Activated CD4-positive, alpha-beta T cell treated with anti-CD3 and anti-CD28 coated beads, Interleukin-2, amount 50 U/mL, for 16 hours (primary cell): ENCODE measurements at places on chromosomes 5 and 9.

DNA sequence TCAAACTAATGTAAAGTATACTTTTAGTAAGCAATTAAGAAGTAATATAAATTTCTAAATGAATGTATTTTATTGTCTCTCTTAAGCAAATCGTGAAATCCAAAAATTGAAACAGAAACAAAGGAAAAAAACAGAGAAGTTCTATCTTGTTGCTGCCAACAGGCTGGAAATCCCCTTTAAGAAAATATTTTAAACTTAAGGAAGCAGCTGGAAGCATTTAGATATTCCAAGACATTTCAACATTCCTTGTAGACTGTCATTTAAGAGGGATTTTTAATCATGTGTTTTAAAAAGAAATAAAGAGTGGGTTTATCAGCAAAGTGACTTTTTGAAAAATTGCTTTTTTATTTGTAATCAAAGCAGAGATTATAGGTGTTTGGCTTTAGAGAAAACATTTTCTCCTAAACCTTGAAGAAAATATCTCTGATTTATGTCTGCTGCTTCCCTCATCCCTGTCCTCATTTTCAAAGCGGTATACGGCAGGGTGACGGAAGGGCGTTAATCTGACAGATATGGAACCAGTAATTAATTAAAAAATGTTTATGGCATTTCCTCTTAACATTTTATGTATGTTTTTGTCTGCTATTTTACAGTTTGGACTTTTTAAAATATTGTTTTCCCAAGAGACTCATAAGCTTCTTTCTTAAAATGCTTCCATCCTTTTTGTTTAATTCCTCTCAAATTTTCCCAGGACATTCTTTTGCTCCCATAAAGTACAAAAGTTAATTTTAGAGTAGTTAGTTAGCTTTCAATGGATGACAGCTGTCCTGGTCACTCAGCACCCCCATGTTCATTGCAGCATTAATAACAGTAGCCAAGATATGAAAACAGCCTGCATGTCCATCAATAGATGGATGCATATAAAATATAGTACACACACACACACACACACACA, 245.6 kb downstream of the LURAP1L start:
- no peak for DNase-seq

GRCh38 chr5:3889412-3890142, 293.9 kb downstream of the IRX1 start:
- no peak for DNase-seq

DNA sequence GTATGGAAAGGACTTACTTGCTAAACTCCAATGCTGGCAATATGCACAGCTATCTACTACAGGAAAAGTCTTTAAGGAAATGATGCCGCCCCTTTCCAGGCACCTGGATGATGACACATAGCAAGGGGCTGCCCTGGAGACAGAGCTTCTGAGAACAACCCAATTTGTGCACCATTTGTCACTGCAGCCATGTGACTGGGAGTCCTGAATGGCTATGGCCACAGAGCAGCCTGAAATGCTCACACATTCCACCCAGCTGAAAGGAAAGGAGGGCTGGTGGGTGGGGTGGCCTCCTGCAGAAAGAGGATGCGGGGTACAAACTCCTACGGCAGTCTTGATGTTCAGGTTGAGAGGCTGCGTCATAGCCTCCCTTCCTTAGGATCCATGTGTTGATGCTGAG, 70.1 kb upstream of the FSTL4 start:
- no peak for DNase-seq

DNA sequence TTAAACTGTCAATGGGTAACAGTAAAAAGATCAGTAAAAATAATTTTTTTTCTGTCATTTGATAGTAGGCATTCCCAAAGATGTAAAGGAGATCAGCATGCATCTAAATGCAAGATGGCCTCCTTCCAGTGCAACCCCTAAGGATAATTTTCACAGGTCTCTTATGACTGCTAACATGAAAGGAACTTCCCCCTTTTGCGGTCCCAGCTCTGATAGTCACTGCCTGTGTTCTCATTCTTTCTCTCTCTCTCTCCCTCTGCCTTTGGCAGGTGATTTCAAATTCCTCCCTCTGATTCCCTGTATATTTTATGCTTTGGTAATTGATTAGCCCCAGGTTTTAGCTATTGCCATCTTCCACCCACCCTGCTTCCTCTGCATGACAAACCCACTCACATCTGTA, 8.9 kb downstream of the SPINK14 start:
- no peak for DNase-seq

- DNase-seq, result peak; percentile 38
Observed at GRCh38 chr9:35273591-35273990, 111.8 kb downstream of the UNC13B start.

- DNase-seq, result no peak
Observed at GRCh38 chr5:124901081-124901480, 154.6 kb upstream of the ZNF608 start.

DNA sequence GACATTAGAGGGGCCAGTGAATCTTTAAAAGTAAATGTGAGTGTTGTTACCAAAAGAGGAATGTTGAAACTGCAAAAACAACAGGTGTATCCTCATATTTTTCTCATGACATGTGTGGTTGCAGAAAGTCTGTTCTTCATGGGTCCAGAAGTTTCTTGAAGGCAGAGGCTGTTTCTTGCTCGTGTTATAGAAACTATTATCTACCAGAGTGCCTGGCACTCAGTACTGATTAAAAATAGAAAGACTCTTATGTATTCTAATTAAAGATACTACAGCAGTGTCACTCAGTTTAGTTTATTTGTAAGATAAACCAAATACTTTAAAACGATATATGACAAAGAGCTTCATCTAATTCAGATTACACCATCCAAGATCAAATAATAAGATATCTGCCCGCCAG, 1864.2 kb upstream of the WWC1 start:
- DNase-seq, result no peak

DNA sequence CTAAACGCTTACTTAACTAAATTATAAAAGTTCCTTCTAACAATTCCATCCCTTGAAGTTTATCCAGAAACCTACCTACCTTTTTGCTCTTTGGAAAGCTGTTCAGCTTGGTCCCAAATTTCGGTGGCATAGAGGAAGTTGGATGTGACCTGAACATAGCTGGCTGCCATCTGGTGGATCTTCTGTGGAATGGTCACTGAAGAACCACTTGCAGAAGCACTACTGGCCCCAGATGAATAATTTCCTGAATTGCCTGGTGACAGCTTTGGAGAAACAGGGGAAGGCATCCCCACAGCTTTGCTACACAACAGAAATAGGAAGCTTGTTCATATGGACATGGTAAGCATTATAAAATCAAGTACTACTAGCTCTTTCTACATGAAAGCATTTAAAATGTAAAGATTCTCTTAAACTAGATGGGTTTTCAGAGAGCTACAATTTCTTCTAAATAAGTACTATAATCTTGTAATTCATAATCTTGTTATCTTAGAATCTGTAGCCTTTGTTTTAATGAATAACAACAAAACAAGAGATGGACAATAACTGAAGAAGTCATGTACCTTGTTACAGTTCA, 9.9 kb downstream of the LEAP2 start:
- peak; percentile 48 for DNase-seq

- no peak for DNase-seq
Observed at GRCh38 chr5:80128141-80128540, 93.0 kb downstream of the THBS4 start.

GRCh38 chr9:105299190-105299854, 54.9 kb downstream of the SLC44A1 start:
- DNase-seq, result peak; percentile 66

DNA sequence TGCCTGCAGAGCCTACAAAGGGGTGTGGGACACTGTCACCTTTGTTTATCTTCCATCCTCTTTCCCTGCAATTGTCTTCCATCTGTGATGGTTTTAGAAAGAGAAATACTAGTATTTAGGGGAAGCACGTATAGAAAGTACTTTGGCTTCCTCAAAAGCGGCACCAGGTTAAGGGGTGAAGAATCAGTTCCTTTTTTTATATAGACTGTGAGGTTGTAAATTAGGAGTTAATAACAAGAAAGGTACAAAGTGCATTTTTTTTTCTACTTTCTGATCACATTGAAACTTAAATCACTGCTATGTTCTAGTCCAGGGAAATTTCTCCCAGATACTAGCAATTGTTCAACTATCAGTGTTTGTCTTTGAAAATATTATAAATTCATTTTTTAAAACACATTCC, 219.3 kb downstream of the CEMIP2 start:
- no peak for DNase-seq

- DNase-seq, result no peak
Observed at GRCh38 chr9:69580582-69581214, 91.5 kb downstream of the APBA1 start.

DNA sequence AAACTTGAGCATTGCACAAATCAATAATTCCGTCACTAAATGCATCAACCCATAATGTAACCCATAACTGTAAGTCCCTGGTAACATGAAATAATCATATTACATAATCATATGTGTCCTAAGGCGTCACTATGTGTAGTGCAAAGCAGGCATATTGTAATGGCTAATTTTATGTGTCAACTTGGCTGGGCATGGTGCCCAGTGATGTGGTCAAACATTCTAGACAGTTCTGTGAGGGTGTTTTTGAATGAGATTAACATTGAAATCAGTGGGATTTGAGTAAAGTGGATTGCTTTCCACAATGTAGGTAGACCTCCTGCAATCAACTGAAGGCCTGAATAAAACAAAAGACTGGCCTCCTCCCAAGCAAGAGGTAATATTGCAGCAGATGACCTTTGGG, 794.4 kb upstream of the ACO1 start:
- no peak for DNase-seq

- DNase-seq, result no peak
Observed at GRCh38 chr5:154547551-154547950, 69.5 kb upstream of the HAND1 start.
